AG08396 (cell line): ENCODE measurements at places on chromosomes 1 and 21.

GRCh38 chr1:232751393-232752140 lies 53.6 kb upstream of the MAP10 start:
- DNase-seq = no peak

DNA sequence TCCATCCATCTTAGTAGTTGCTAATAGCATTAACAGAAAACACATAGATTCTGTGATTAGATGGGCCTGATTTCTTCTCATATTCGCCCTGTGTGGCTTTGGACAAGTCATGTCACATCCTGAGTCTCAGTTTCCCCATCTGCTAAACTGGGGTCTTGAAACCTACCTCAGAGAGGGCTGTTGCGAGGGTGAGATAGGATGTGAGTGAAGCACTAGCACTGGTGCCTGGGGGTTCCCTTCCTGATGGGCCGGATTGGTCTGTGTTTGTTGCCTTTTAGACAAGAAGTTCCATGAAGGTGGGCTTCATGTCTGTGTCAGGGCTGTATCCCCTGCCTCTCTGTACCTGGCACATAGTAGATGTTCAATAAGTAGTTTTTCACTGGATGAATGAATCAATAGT lies 3.5 kb upstream of the MAN1C1 start:
- DNase-seq = no peak

GRCh38 chr1:89812992-89813391 lies 7.8 kb upstream of the LRRC8D start:
- DNase-seq = no peak

DNA sequence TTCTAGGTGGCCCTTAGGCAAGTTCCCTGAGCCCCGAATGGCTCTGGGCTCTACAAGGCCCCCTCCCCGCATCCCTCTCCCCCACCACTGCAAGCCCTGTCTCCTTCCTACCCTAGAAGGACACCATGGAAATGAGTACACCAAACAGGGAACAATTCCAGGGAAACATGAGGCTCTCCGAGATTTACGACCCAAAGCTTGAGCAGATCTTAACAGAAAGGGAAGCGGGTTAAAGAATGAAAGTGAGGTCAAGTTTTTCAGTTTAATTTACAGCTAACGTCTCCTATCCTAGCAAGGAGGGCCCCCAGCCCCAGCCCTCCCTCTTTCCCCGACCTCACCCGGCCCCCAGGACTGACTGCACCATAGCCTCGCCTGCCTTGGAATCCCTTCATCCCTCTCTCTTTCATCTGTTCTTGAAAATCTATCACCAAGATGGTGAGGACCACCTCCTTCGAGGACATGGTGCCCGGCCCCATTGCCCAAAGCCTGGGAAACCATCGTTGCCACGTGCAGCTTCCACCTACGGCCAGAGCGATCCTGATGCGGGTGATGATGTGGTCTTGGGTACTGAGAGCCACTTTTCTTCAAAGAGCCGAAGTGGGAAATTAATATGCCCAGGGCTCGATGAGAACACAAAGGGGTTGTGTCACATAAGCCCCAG lies 30.5 kb downstream of the SIM2 start:
- no peak for DNase-seq

GRCh38 chr1:100463791-100464424 lies 74.0 kb upstream of the GPR88 start:
- DNase-seq = peak; percentile 62

DNA sequence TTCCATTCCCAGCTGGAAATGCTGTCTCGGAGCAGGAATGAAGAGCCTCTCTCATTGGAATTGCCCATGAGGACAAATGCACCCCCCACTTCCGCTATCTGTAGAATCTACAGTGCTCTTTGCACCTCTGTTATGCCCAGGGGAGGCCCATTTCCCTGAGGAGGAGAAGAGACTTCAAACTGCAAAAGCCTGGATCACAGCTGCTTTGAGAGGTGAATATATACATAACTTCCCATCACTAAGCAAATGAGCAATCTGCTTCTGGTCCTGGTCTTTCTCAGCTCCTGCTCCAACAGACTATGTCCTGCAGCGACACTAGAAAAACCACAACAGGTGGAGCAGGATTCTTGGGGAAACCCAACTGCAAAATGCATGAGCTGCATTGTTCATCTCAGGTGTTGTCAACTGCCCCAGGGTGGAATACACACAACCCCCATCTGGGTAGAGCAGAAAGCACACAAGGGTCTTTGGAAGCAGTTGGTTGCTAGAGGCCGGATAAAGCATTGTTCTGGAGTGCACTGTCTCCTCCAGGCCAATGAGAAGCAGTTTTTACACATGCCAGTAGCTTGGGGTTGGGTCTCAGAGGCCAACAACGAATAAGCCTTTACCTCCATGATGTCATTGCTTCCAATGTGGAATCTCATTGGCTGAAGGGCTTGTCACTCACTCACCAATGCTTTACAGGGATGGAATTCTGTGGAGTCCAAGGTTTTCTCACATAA lies 67.7 kb upstream of the RAB4A start:
- peak; percentile 46 for DNase-seq

DNA sequence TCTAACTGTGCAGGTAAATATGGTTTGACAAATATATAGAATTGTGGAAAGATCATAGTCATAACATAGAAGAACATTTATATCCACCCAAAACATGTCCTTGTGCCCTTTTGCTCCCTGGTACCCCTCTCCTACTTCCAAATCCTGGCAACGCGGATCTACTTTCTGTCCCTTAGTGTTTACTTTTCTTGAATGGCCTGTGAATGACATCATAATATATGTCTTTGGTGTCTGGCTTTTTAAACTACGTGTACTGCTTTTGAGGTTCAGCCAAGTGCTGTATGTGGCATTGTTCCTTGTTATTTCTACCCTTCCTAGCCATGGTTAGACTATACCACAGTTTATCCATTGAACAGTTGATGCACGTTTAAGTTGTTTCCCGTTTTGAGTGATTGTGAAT lies 155.6 kb downstream of the SDCCAG8 start:
- DNase-seq = no peak

DNA sequence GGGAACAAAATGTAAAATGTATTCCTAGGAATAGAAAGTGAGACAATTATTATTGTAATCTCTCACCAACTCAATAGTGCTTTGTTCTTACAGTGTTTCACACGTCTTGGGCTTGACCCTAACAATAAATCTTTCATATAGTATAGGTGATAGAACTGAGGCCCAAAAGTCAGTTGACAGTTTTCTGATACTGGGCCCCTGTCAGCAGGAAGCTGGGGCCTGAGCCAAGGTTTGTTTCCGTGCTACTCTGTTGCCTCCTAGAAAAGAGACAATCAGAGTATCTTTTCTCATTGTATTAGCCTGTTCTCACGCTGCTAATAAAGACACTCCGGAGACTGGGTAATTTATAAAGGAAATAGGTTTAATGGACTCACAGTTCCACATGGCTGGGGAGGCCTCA lies 5.0 kb downstream of the RRP1B start:
- no peak for DNase-seq

GRCh38 chr21:45323487-45324311 lies 36.0 kb upstream of the POFUT2 start:
- DNase-seq = no peak

GRCh38 chr1:2926447-2927055 lies 94.7 kb upstream of the ACTRT2 start:
- DNase-seq = no peak

DNA sequence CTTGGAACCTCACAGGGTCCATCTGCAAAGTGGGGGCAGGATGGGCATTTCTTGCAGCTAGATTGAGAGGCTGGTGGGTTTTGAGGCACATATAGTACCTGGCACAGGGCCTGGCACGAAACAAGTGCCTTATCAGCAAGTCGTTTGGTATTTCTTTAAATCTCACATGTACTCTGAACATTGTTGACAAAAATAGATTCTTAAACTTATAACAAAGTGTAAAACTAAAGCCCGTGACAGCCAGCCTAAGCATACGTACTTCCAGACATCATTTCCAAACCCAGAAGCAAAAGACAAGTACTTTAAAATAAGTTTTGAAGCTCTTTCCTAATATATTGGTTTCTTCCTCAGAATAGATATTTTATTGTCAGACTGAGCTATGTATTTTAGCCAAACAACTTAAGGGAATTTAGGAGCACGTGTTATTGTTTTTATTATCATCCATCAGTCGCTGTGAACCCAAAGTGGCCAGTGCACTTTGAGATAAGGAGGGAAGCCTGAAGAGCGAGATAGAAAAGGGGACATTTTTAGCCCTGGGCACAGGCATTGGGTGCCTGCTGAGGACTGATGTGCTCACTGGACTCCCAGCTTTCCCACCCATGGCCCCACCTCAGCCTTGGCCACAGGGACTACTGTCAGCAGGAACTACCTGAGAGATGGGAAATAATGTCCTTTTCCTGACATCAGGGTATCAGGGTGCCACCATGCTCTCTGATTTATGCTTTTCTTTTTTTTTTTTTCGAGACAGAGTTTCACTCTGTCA lies 3.0 kb downstream of the FBLIM1 start:
- no peak for DNase-seq

- no peak for DNase-seq
Measured at GRCh38 chr1:214476229-214476985, 75.0 kb downstream of the PTPN14 start.

- DNase-seq = no peak
Measured at GRCh38 chr1:41626616-41627375, 142.3 kb upstream of the EDN2 start.

DNA sequence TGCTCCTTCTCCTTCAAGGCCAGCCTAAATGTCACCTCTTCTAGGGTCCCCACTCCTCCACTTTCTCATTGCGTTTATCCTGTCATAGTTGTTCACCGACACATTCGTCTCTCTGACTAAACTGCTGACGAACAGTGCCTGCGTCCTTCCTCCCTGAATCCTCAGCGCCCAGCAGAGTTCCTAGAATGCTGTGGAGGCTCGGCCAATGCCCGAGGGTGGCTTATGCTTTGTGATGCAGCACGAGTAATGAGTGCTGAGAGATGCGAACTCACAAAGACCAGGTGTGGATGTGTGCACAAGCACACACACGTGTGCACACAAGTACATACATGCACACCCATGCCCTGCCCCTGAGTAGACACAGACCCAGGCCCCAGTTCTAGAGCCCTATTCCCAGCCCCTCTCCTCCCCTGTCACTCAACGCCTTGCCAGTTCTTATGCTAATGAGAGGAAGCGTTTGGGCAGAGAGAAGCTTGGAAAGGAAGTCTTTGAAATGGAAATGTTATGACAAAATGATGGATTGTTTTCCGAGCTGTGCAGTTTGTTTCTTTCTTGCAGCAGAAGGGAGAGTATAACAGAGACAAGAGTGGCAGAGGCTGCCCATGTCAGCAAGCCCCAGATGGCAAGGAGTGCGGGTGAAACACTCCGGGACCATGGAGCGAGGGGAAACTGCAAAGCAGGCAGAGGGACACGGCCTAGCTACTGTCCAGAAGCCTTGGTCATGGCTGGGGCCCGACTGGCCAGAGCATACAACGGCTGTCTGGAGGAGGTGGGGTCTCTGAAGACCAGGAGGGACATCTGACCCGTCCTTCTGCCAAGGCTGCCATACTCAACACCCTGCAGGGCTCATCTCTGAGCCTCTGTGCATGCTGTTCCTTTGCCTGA lies 24.2 kb downstream of the KCNA10 start:
- DNase-seq = no peak

DNA sequence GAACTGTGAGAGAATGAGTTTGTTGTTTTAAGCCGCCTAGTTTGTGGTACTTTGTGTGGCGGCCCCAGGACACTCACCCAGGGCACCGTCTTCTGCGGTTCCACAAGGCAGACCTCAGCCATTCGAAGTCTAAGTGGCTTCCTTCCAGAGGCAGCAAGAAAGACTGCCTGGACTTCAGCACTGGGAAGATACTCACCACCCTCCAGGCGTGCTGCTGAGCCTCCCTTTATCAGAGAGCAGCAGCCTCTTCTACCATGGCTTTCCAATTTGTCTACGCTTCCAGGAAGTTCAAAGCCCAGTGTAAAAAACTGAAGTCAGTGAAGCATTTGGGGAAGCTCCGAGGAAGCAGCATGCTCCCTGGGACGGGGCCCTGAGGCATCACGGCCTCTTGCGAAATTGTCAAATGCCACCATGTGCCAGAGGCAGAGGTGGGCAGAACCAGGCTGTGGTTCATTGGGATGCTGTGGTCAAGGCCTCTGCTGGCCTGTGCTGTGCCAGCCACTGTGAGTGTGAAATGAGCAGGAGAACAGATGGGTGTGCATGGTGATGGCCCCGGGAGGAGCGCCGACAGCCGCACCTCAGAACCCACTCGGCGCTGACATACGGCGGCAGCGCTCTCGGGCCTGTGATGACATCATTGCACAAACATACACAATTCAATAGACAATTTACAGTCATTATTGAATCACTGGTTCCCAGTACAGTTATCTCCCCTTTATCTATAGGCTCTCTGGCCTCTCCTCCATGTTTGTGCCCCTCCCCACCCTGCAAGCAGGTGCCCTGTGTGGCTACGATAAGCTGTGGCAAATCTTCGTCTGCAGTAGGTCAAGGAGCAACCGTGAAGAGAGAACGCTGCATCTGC lies 110.4 kb downstream of the PDE9A start:
- no peak for DNase-seq

- DNase-seq = no peak
Measured at GRCh38 chr1:34302798-34303197, 126.1 kb downstream of the C1orf94 start.

DNA sequence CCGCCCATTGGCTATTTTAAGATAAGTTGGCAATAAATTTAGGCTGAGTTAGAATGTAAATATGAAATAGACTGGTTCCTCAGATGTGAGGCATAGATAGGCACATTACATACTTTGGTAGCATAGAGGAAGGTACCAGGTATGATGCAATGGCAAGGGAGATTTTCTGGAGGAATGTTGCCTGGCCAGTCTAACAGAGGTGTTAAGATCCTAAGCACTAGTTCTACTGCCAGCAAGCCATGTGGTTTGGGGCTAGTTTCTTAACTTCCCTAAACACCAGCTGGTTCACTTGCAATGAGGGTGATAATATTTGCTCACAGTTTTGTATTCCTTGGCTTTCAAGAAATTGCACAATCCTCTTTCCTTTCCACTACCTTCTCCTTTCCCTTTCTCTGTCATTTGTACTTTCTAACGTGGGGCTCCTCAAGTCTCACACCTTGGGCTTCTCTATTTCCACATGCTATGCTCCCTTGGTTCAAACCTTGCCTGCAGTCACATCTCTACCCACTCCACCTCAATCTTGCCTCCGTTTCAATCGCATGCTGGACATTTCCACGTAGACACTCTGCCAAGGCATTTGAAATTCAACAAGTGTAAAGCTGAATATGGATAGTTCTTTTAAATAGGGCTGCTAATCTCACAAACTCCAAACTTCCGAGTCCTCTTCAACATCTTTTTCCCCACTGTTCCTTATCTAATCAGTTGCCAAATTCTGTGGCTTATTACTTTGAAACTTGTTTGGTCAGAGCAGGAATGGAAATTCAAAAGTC lies 4.7 kb upstream of the CD55 start:
- DNase-seq = no peak

- no peak for DNase-seq
Measured at GRCh38 chr1:207789792-207790787, 38.2 kb downstream of the CD46 start.

GRCh38 chr21:31018232-31018631 lies 20.0 kb downstream of the KRTAP19-8 start:
- no peak for DNase-seq

- DNase-seq = no peak
Measured at GRCh38 chr1:147078606-147079399, 93.5 kb downstream of the PRKAB2 start.
